ENCODE measurements at places on chromosomes 1 and 21.

- no peak for DNase-seq
Observed at GRCh38 chr1:206863266-206863665, 2.2 kb upstream of the IL20 start.

- DNase-seq: peak; percentile 97
Observed at GRCh38 chr1:923131-923990, at the start of gene SAMD11. TSS of gene SAMD11 (plus strand) at chr1:923923. CDS start at chr1:924432, 509 bp downstream.

DNA sequence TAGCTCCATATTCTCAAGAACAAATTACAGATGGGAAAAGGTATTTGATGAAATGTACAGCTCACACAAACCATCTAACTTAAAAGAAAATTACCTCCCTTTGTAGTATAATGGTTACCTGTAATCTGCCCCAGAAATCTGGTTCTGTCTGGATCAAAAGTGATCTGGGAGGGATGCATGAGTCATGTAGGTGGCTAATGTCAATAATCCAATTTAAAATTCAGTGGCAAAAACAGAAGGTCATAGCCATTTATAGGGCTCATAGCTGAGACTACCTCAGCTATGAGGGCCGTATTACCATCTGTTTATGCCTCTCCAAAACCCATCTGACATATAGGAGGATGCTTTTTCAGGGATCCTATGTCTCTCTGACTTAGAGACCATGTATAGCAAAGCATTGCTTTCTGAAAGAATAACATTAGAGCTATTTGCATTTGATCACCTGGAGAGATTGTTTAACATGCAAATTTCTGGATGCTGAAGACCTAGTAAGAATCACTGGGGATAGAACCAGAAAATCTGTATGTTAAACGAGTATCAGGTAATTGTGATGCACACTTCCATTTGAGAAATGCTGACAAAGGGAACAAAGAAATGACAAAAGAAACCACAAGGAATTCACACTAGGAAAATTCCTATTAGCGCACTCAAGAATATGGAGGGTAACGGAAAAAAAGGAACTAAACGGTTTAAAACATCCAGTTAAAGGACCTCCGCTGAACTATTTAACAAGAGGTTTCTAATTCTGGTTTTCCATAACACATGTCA, 17.6 kb downstream of the PAXBP1 start:
- no peak for DNase-seq

GRCh38 chr1:172466795-172467407, 23.0 kb upstream of the PIGC start:
- DNase-seq: no peak

DNA sequence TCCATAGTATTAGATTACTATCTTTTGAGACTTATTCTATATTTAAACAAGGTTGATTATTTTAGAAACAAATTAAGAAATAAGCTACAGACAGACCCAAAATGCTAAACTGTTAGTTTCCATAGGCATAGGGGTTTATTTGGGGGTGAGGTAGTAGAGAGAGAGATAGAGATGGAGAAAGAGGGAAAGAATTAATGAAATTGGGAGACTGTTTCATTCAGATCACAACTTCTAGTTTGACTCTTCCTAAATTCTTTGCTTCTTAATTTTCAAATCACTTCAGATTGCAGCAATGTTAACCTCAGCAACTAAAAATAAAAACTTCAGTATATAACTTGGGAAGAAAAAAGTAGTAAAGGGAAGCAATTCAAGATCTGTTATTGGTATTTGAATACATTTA, 3.4 kb downstream of the JUN start:
- no peak for DNase-seq

GRCh38 chr1:197915260-197915861, 1.8 kb upstream of the LHX9 start:
- no peak for DNase-seq

Measured in spinal cord (tissue), 10 donors.